Stimulated activated CD8-positive, alpha-beta memory T cell treated with anti-CD3 and anti-CD28 coated beads, Interleukin-15, amount 100 ng/mL, for 4 hours (primary cell): ENCODE measurements at places on chromosomes 2 and 18.

- no peak for DNase-seq
Observed at GRCh38 chr2:201882353-201883090, 76.2 kb downstream of the CDK15 start.

GRCh38 chr18:23003289-23003688 lies 70.2 kb downstream of the RBBP8 start:
- DNase-seq, result no peak

DNA sequence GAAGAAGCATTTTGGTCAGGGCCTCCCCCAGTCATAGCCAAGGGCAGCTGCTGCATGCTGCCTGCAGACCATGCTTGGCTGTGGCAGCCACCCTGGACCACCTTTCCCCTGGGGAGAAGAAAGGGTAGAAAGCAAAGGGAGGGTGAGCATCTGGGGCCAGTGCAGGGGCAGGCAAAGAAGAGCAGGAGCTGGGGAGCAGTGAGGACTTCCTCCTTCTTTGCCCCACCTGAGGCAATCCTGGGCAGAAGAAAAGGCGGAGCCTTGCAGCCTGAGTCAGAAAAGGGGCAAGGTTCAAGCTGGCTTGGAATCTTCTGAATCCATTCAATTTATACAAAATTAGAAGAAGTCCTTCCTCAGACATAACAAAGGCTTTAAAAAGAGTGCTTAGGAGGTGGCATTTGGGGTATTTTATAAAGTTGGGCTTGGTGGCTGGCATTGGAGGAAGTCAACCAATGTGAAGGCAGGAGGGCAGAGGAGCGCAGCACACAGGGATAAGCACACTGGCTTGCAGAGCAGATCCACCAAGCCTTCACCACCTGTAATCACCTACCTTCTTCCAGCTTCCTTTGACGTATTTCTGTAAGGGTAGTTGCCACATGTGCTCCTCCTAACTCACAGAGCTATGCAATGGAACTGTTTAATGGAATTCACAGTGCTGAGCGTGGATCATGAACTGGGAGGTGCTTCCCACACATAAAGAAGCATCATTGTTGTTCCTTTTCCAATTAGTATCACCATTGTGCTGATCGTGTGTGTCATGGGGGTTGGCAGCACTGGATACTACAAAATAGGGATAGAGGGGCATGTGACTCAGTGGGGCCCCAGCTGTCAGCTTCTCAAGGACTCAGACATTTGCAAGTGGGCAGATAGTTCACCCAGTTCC lies 154.4 kb upstream of the EPAS1 start:
- DNase-seq, result no peak

DNA sequence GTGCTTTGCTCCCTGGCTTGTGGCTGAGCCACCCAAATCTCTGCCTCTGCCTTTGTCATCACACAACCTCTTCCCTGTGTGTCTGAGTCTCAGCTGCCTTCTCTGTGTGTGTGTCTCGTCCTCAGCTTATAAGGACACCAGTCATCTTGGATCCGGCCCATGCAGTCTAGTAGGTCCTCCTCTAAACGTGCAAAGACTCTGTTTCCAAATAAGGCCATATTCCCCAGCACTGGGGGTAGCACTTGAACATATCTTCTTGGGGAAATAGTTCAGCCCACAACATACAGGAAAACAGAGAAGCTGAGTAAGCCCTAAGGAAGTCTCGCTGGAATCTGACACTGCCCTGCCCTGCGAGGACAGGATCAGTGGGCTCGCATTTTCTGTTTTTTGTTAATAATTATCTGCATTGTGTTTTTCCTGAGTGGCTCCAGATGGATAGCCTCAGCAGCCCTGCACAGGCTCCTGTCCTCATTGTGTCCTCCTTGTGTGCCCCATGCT lies 42.1 kb downstream of the MTCL1 start:
- DNase-seq, result no peak

DNA sequence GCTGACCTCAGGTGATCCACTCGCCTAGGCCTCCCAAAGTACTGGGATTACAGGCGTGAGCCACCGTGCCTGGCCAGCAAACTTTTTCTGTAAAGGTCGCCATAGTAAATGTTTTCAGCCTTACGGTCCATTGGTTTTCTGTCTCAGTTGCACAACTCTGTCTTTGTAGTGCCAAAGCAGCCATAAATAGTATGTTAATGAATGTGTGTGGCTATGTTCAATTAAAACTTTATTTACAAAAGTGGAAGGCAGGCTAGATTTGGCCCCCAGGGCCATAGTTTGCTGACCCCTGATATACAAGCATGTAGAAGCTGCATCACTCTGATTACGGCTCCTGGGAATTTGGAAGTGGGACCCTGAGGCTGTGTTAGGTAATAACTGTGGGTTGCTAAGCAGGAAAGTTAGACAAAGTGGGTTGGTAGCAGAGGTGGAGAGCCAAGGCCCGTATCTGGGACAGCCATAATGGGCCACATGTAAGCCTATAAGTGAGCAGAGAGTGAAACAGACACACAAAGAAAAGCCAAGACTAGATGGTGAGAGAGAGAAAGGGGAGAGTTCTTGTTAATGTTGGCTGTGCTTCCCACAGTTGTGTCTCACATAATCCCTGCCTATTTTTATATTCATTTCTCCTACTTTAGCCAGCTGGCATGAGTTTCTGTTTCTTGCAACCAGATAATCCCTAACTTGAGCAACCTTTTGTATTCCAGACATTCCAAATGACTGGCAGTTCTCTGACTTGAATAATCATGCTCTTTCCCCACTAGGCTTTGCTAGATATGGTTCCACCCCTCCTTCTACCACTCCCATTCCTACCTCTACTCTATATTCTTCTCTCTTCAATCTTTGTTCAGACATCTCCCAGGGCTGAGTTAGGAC lies 223.3 kb upstream of the STON1 start:
- no peak for DNase-seq

DNA sequence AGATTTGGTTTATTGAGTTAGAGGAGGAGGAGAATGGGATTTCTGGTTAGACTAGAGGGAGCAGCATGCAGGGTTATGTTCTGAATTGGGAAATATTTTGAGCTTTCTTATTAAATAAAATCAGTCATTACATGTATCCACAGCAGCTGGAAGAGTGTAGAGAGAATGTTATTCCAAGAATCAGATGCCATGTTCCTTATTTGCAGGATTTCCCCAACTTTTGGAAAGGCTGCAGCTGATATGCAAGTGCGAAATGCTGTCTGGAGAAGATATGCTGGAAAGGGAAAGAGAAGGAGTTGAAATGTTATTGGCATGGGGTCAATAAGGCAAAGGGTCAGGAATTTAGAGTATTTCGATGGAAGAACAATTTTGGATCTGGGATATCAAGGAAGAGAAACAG lies 255.8 kb downstream of the MTX2 start:
- DNase-seq, result no peak

GRCh38 chr2:179096090-179096489 lies 46.2 kb upstream of the CCDC141 start:
- no peak for DNase-seq
